ENCODE measurements at places on chromosomes 5 and 9.

DNA sequence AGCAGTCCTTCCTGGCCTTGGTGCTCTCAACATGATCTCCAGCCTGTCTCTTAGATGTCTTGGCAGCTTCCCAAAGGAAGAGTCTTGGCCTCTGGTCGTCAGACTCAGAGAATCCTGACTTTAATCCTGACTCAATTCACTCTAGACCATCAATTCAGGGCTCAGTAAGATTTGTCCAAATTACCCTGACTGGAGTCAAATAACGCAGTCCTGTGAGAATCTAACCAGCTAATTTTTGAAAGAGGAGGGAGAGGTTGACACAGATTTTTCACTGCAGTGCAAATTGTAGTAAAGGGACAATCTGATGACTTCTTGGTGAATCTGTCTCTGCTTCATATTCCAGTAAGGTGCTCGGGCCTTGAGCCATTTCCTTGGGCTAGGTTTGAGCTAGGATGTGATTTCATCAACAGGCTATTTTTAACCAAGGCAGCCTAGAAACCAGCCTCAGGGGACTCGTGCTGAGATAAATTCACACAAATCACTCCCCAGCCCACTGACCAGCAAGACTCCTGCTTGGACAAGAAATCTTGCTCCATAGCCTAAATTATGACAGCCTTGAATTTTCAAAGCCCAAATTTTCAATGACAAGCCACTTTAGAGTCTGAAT, 257.4 kb downstream of the ENC1 start:
- no peak for DNase-seq

DNA sequence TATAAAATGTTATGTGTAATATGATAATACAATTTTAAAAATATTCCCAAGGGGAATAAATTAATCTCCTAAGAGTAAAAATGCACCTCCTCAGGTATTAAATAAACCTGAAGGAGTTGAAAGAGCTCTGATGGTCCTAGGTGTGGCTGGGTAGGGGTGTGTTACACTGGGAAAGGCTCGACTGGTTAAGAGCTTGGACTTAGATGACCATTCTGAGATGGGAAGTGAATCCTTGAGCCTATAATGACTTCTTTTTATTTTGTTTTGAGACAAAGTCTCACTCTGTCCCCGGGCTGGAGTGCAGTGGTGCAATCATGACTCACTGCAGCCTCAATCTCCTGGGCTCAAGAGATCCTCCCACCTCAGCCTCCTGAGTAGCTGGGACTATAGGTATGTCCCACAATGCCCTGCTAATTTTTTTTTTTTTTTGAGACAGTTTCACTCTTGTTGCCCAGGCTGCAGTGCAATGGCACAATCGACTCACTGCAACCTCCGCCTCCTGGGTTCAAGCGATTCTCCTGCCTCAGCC, 9.2 kb upstream of the HABP4 start:
- DNase-seq, result no peak

DNA sequence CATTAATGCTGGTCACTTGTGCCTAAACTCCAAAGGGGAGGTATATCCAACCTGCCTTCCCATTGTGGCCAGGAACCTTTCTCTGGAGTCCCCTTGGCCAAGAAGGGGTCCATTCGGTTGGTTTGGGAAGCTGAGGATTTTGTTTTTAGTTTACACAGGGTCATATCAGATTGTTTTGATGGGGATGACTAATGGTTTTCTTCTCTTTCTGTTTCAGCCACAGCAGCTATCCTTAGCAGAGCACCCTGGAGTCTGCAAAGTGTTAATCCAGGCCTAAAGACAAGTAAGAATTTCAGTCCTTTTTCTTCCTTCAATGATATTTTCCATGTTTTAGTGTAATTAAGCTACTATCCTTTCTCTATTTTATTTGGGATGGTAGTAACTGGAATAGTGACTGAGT, 127.8 kb upstream of the CCDC152 start:
- DNase-seq, result no peak

DNA sequence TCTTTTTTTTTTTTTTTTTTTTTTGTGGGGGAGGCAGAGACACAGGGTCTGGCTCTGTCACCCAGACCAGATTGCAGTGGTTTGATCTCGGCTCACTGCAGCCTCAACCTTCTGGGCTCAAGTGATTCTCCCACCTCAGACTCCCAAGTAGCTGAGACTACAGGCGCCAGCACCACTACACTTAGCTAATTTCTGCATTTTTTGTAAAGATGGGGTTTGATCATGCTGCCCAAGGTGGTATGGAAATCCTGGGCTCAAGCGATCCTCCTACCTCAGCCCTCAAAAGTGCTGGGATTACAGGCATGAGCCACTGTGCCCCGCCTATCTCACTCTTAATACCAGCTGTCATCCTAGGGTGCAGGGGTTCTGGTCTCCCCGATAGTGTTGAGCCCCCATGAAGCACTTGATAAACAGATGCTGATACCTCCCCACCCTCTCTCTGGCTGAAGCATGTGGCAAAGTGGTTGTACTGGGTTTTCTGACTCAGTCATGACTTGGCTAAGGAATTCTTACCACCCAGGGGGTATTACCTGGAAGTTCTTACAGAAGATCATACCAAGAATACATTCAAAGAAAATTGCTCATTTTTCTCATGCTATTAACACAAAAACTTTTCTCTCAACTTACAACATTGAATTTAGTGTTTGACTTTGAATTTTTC, 110.2 kb upstream of the DAPK1 start:
- DNase-seq, result no peak

GRCh38 chr5:159420940-159421339, 90.7 kb upstream of the IL12B start:
- DNase-seq, result no peak

DNA sequence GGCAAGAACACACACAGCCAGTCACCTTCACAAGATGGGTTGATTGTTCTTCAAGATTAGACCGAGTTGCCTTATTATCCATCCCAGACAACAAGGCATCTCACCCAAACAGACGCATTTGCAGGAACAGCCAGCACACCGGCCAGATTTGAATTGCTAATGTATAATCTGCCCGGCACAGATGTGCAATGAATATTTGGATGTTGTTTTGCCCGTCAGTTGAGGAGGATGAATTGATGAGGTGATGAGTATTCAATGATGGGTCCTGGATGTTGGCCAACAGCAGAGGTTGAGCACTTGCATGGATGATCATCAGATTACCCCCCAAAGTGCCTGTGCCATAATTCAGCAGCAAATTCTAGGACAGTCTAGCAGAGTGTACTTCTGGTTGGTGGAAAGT, 20.1 kb downstream of the ALG2 start:
- DNase-seq, result no peak

DNA sequence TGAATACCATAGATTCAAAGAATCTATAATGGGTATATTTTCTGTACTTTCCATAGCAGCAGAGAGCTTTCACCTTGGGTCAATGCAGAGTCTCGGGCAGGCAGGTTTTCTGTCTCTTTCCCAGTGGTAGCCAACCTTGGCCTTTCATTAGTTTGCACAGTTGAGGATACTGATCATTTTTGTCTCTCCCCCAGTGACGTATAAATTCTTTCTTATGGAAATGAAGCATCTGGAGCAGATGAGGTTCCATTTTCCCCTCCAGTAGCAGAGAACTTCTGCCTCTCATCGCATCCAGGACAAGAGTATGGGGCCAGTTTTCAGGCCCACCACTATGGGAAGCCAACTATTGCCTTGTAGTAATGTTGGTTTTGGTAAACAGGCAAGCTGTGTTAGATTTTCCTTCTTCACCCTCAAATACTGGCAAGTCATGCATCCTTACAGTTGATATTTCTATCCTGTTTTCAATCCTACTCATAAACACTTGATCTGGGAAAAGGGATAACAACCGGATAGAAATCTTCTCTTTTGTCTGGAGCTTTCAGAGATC, 845.2 kb upstream of the CDH18 start:
- no peak for DNase-seq

DNA sequence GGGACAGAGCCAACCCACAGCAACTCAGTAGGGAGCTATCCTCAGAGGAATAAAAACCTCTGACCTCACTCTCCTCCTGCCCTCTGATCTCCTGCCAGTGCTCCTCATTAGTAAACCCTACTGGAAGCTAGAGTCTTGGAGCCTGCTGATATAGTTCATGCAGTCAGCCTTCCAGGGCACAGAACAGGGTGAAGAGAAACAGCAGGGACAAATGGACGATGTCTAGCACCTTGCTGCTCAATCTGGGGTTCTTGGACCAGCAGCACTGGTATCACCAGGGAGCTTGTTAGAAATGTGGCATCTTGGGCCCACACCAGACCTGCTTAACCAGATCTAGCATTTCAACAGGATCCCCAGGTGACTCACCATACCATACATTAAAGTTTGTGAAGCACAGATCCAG, 5.5 kb upstream of the GALNT12 start:
- DNase-seq, result no peak

Data from RWPE2 (cell line).